Stimulated activated CD4-positive, alpha-beta T cell treated with anti-CD3 and anti-CD28 coated beads, TNF-alpha, amount 100 ng/mL, for 1 hour (primary cell): ENCODE measurements at places on chromosomes 5 and 9.

GRCh38 chr9:2889023-2889422 lies 45.1 kb upstream of the PUM3 start:
- no peak for DNase-seq

DNA sequence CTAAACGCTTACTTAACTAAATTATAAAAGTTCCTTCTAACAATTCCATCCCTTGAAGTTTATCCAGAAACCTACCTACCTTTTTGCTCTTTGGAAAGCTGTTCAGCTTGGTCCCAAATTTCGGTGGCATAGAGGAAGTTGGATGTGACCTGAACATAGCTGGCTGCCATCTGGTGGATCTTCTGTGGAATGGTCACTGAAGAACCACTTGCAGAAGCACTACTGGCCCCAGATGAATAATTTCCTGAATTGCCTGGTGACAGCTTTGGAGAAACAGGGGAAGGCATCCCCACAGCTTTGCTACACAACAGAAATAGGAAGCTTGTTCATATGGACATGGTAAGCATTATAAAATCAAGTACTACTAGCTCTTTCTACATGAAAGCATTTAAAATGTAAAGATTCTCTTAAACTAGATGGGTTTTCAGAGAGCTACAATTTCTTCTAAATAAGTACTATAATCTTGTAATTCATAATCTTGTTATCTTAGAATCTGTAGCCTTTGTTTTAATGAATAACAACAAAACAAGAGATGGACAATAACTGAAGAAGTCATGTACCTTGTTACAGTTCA lies 9.9 kb downstream of the LEAP2 start:
- DNase-seq: no peak

DNA sequence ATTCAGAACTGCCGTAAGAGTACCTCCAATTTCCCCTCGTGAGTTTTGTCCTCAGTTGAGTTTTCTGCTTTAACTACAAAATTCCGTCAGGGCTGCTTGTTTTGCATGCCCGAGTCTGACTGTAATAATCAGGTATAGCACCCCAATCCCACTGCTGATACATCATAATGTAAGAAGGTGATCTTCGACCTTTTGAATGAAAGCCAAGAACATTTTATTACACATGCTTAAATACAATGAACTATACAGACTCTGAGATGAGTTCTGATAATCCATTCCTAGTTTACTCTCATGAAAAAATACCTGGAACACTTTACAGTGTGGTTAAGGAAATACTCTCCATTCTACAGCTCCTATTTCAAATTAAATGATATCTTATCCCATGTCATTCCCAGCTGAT lies 49.2 kb upstream of the TSLP start:
- no peak for DNase-seq

GRCh38 chr5:31924005-31924404 lies 250.1 kb downstream of the GOLPH3 start:
- no peak for DNase-seq

DNA sequence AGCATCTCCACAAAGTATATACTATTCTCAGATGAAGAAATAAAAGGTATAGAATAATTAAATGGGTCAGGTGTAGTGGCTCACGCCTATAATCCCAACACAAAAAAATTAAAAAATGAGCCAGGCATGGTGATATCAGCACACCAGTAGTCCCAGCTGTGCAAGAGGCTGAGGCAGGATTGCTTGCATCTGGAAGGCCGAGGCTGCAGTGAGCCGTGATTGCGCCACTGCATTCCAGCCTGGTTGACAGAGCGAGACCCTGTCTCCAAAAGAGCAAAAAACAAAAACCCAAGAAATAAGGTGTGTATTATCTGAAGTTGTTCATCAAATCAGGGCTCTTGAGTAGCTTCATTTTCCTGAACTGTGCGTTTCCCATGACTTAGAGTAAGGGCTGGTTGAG lies 83.2 kb upstream of the MYO10 start:
- no peak for DNase-seq

DNA sequence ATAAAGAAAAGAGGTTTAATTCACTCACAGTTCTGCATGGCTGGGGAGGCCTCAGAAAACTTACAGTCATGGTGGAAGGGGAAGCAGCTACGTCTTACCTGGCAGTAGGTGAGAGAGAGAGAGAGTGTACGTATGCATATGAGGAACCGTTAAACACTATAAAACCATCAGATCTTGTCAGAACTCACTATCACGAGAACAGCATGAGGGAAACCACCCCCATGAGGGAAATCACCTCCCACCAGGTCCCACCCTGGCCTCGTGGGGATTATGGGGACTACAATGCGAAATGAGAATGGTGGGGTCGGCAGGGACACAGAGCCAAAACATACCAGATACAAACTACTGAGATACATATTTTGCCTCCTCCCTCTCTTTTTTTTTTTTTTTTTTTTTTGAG lies 10.8 kb upstream of the FER start:
- DNase-seq: no peak
